ENCODE measurements at places on chromosomes 16 and 17. TPM values are rescaled to one million over a fixed set of nuclear protein-coding genes. Genes with fewer than 3 reads are reported as not detected.

The ZKSCAN2 gene
- total RNA-seq, result 2.4 TPM

The TMEM97 gene
- 77.3 TPM for total RNA-seq

The VPS35 gene
- total RNA-seq, result 60.2 TPM

The MAP1LC3B gene
- 21.7 TPM for total RNA-seq

The KRTAP4-5 gene
- not detected for total RNA-seq

The ABCA3 gene
- 0.34 TPM for total RNA-seq

The BRIP1 gene
- total RNA-seq, result 7.4 TPM

Measured in bronchus fibroblast of lung (primary cell).